AG04450 (cell line): ENCODE measurements at places on chromosomes 7 and 10.

DNA sequence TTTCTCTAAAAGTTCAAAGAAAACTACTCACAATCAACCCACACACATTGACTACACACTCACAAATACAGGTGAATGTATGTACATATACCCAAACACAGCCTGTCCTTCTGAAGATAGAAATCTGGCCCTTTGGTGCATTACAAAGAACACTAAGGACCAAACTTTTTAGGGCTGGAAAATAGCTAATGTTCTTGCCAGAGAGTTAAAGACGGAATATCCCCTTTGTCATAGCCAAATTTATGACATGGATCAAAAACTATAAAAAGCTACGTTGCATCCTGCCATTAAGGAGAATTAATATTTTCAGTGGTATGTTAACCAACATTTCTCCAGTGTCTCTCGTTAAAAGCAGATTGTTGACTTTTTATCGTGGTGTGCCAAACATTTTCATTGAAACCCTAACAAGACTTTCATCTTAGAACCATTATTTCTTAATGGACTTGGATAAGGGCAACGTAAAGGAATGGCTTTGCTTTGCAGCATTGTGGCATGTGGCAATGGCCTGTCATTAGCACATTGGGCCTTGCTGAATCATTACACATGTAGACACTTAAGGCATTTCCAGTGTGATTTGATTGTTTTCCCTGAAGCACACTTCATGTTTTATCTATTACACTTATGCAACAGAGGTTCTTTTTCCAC is 150.9 kb upstream of the MEOX2 start:
- DNase-seq: no peak

DNA sequence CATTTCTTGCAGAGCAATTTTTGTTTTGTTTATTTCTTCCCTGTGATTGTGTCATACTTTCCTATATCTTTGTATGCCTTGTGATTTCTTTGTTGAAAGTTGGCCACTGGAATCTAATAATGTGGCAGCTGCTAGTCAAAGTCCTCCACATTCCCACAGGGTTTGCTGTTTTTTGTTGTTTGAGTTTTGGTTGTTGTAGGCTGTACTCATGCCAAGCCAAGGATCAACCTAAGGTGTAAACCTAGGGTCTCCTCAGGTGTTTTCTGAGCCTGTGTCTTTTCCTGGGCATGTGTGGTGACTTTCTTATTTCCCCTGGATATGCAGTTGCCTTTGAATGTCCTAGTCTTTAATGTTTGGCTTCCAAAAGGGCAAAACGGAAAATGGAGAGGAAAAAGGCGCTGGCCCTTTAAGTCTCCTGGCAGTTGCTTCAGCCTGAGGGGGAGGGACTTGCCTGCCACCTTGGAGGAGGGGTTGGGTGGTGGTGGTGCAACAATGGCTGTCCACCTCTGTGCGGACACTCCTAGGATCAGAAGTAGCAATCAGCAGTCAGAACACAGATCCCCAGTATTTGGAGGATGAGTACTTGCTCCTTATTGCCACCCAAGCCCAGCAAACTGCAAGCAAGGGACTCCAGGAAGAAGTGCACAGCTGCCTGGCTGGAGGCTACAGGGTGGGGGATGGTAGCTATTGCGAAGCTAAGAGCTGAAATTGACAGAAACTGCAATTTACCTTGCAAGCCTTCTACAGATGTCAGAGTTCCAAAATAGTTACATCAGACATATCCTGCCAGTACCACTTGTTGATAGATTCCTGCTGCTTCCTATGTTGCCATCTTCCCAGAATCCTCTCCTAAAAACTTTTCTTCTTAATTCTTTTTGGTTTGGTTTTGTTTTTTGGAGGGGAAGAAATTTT is 5.6 kb upstream of the ZNF518A start:
- DNase-seq: no peak

- no peak for DNase-seq
Measured at GRCh38 chr7:45525057-45525456, 49.1 kb upstream of the ADCY1 start.

DNA sequence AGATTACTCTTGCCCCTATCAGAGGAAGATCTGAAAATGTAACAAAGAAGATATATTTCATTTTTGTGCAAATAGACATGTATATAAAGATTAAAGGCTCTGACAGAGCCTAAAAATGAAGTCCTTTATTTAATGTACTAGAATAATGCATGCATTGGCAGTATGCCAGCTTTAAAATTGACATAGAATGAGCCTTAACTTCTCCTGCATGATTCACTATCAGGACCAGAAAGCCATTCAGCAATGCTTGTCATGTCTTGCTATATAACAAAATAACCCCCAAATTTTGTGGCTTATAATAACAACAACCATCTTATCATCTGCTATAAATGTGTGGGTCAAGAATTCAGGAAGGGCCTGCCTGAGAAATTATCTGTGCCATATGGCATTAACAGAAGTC is 411.9 kb downstream of the GRM8 start:
- no peak for DNase-seq
